HL-60 (cell line): ENCODE measurements at places on chromosomes 6 and 20.

- DNase-seq, result no peak
Observed at GRCh38 chr20:47612670-47613069, 111.0 kb downstream of the NCOA3 start.

- DNase-seq, result no peak
Observed at GRCh38 chr6:106787327-106788196, 158.2 kb downstream of the QRSL1 start.

DNA sequence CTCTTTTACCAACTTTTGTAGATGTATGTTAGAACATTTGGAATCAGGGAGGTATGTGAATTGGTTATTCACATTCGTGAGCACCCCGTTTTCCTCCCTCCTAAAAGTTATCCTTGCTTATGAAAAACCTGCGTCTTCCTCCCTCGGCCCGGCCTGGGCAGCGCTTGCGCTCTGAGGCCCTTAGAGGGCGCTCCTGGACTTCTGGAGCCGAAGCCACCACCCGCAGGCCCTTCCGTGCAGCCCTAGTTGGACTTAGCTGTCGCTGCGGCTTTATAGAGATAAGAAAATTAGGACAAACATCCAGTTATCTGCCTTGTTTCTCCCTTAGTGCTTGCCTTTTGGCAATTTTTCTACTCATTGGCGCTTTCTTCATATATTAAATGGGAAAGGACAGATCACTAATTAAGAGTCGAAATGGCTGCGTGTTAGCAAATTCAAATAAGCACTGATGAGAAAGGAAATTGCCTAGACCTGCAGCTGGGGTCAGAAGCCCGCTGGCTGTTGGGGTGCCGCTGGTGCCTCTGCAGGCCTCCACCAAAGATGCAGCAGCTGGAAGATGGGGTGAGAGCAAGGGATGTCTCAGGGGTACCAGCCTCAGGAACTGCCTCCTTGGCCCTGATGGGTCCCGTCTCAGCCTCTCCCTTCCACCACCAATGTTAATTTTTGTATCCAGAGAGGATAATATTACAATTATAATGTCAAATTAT is 5.2 kb downstream of the FNDC1 start:
- peak; percentile 63 for DNase-seq

- DNase-seq, result no peak
Observed at GRCh38 chr6:32069878-32070515, 31.8 kb downstream of the CYP21A2 start.

DNA sequence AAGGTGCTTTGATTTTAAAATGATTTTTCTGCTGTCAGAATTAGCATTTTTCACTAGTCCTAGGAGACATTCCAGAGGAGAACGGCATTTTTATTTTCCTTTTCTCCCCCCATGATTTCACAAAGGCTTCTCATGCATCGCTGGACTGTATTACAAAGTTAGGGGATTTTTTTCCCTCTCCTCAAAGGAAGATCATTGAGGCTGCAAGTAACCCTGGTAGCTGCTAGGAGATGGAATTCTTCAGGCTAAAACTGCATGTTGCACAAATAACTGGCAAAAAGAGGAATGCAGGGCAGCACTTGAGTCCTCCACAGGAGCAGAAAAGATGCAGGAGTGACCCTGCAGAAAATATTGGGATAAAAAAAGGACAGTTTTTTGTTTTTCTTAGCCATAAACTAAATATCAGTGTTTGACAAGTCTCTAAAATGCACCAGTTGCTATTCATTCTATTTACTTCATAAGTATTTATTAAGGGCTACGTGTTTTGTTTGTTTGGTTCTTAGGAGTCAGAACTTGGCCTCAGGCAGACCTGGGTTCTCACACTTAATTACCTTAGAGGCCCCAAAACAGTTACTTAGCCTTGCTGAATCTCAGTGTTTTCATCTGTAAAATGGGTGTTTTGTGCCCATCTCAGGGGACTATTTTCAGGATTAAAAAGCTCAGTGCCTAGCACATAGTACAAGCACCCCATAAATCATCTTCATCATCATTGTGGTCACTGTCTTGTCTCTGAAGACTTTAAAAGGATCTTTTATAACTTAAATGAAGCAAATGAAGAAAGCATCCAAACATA is 144.5 kb upstream of the ID4 start:
- no peak for DNase-seq

DNA sequence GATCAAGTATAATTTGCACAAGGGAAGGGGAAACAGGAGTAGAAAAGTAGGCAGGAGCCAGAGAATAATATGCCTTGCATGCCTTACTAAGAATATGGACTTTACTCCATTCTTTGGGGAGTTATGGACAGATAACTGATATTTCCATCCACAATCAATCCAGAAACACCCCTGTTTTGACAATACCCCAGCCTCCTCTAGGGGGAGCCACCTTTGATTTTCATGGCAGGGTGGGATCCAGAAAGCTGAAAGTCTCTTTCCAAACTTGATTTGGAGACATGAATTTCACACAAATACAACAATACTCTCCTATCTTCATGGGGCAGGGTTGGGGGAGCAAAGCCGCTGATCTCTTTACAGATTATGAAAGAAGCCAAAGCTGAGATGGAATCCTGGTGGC is 404.1 kb downstream of the FOXA2 start:
- no peak for DNase-seq

DNA sequence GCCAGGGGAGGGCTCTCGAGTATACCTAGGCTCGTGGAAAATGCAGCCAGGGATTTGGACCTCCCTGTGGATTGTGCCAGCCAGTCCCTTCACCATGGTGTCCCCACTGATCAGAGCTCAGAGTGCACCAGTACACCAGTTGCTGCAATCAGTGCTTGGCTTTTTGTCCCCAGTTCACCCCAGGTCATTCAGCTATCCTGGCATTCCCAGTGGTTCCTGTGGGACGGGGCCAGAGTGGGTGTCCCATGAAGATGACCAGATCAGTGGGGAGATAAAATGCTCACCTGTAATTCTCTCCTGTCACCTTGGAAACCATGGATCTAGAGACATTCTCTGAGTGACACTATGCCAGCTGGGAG is 23.8 kb downstream of the MAS1 start:
- no peak for DNase-seq

- DNase-seq, result no peak
Observed at GRCh38 chr6:31922942-31923341, 4.6 kb upstream of the C2 start.

- no peak for DNase-seq
Observed at GRCh38 chr6:137162692-137163306, 10.6 kb downstream of the IL22RA2 start.

DNA sequence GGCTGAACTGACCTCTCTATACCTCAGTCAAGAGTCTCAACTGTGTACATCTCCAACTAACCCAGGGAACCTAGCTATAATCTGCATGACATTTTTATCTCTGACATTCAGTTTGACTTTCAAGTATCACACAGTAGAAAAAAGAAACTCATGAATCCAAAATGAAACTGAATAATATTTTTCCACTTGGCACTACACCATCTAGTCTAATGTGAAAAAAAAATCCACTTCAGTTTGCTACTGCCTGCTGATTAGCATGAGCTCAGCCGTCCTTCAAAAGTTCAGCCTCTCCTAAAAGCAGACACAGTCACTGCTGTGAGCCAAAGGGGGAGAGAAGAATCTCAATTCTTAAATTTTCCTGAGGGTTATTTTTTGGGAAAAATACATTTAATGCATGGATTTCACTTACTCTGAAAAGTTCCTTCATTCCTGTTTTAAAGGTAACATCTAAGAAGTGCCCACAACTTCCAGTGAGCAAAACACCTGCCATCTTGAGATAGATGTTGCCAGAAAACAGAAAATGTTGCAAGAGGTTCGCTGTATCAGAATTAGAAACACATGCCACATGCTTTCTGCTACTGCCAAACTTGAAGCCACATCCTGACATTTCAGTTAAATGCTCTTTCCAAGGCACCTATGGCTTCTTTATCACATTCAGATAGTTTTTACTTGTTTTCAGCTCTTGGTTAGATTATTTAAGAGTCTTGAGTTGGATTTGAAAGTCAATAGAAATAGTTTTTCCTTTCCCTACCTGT is 95.4 kb downstream of the MKKS start:
- no peak for DNase-seq

GRCh38 chr6:255751-256083 is 36.6 kb upstream of the DUSP22 start:
- DNase-seq, result no peak

DNA sequence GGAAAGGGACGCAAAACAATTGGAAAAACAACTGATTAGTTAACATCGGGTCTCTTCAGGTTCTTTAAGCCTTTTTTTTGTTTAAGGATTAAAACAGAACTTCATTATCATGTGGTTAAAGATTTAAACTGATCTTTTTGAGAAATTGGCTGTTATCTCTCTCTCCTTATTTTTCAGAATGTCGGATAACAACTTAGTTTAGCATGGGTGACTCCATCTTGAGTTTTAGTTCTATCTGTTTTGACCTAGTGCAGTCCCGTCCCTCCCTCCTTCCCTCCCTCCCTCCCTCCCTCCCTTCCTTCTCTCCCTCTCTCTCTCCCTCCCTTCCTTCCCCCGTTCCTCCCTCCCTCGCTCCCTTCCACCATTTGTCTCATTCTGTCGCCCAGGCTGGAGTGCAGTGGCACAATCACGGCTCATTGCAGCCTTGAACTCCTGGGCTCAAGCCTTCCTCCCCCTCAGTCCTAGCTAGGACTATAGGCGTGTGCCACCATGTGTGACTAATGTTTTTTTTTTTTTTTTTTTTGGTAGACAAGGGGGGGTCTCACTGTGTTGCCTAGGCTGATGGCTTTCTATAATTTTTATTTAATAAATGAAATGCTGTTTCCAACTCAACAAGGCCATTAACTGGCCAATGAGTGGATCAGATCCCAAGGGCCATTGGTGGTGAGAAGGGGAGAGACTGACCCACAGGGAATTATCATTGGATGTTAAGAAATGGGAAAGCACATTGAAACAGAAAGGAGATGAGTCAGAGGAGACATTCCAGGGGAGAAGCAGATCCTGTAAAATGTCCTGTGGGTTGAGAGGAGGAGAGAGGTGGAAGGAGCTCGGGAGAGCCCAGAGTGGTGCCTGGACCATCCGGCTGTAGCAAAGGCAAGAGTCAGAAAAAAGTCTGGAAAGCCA is 13.6 kb downstream of the BAK1 start:
- no peak for DNase-seq

DNA sequence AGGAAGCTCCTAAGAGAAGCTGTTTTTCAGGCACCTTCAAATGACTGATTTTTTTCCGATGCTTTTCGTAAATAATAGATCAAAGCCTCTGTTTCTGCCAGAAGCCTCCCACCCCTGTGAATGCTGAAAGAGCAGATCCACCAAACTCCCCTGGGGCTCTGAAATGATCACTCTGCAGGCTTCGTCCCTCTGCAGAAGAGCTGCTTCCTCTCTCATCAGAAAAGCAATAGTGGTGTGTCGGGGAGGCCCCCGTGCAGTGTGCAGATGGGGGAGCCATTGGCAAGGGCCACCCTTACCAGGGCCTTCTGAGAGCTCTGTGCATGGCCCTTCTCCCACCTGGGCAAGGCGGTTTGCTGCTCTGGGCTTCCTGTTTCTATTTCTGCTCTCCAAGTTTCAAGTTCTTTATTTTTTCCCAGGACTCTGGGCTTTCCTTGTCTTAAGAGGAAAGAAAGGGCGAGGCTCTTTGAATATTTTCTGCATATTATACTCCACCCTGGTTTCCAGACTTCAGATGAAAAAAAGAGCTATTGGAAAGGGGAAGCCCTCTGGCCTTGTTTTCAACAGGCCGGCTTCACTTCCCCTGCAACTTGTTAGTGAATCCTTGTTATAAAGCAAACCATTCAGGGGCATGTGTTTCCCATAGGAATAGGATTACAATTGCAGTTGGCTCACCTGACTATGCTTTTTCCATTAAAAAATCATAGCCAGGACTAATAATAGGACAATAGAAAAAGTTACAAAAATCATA is 155.2 kb downstream of the TTLL2 start:
- DNase-seq, result no peak

- peak; percentile 73 for DNase-seq
Observed at GRCh38 chr6:6927521-6928361, 180.0 kb upstream of the RREB1 start.

GRCh38 chr20:60294632-60295031 is 336.4 kb downstream of the CDH26 start:
- no peak for DNase-seq

- DNase-seq, result no peak
Observed at GRCh38 chr6:167546611-167547327, 221.9 kb downstream of the TTLL2 start.
